Pancreas (tissue), 10 donors: ENCODE measurements at places on chromosomes 6 and 20. TPM values are rescaled to one million over a fixed set of nuclear protein-coding genes. Genes with fewer than 3 reads are reported as not detected.
A peak's percentile ranks its signal among the peaks of the same experiment; 100 is the strongest.

GRCh38 chr6:166703149-166703710, 76.2 kb upstream of the RPS6KA2 start:
- no peak for DNase-seq

DNA sequence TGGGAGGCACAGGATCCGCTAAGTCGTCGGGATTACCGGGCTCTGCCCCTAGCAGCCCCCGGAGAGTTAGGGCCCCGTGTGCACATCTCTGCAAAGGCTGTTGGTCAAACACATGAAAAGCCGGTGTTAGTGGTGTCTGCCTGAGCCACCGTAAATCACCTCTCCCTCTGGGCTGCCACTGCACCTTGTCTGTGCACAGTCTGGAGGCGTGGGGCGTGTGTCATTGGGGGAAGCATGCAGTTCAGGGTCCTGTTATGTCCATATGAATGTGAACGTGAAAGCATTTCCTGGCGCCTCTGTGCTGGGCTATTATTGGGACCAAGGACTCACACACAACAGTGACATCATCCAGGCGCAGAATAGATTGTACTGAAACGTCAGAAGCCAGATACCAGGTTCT, 305.6 kb downstream of the NRN1 start:
- DNase-seq: no peak

GRCh38 chr6:137647762-137648447, 153.7 kb upstream of the OLIG3 start:
- DNase-seq: no peak

RIPOR2 gene
- polyA plus RNA-seq: 0.89 TPM

- DNase-seq: peak; percentile 92
Observed at GRCh38 chr6:33727932-33728331, 16.4 kb upstream of the UQCC2 start.

- no peak for DNase-seq
Observed at GRCh38 chr6:154112181-154112809, 73.3 kb downstream of the OPRM1 start.

AGPAT4 gene
- 2.3 TPM for polyA plus RNA-seq

- no peak for DNase-seq
Observed at GRCh38 chr20:39880890-39881289, 808.1 kb downstream of the MAFB start.

UBE2C gene
- polyA plus RNA-seq: 0.61 TPM

DNA sequence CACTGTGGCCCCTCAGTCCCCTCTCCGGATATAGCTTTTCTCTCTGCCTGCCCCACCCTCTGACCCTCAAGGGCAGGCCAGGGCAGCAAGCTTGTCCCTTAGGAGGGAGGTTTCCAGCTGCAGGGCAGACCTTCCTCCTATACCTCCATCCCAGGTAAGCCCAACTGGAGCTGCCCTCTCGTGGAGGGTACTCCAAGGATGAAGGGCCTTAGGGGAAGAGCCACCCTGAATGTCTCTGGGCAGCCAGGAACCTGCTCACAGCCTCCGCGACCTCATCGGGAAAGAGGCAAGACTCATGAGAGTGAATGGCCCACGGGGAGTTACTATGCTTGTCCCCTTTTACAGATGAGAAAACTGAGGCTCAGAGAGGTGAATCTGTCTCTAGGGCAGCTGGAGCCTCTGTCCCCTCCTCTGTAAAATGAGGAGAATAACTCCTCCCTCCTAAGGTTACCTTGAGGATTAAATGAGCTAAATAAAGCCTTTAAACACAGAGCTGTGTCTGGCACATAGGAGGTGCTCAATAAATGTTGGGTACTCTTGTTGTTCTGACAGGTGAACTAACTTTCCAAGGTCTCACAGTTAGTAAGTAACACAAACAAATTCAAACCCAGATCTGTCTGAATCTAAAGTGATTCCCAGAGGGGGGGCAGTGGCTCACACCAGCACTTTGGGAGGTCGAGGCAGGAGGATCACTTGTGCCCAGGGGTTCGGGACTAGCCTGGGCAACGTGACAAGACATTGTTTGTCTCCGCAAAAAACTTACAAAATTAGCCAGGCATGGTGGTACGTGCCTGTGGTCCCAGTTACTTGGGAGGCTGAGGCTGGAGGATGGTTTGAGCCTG, 12.1 kb downstream of the SRXN1 start:
- no peak for DNase-seq

GRCh38 chr6:74096329-74096728, 400.3 kb downstream of the CD109 start:
- DNase-seq: no peak

DNA sequence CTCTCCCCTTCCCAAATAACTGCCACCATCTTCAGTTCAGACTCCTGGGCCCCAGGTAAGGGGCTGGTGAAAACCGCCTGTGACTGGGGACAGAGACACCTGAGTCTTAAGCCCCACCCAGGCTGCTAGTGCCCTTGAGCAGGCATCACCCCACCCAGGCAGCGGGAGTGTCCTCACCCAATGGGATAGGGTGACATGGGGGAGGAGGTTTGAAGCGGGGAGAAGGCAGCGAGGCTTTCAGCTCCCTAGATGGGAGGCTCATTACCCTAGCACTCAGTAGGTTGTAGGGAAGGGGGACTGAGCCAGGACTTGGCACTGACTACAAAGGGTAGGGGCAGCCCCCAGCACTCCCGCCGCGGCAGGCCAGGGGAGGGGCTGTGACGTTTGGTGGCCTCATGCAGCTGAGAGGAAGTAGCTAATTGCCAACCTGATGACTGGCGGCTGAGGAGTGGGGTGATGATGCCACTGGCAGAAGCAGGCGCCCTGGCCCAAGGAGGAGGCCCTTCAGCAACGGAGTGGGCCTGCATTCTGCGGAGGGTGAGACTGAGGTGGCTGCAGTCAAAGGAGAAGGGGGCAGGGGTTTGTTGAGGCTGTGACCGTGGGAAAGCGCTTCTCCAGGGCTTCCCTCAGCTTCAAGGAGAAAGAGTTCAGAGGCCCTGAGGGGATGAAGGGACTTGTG, 126.9 kb downstream of the MRPL14 start:
- no peak for DNase-seq

GRCh38 chr6:160987265-160987664, 4.3 kb upstream of the MAP3K4 start:
- no peak for DNase-seq

DNA sequence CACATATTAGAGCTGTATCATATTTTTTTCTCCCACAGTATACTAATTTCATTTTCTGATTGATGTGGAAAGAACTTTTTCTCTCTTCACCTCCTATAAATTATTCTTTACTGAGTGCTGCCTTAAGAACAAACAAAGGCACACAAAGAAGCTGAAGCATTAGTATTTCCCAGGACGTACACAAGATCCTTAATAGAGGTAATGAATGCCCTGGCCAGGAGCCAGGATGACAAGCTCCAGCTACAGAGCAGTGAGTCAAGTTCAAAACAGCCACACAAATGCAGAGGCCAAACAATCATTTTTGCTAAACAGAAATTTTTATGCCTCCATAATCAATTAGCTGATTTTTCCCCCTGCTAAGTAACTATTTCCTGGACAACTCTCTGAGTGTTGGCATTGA, 639.6 kb downstream of the EPHA7 start:
- no peak for DNase-seq

MLIP gene
- 5.8 TPM for polyA plus RNA-seq

DNA sequence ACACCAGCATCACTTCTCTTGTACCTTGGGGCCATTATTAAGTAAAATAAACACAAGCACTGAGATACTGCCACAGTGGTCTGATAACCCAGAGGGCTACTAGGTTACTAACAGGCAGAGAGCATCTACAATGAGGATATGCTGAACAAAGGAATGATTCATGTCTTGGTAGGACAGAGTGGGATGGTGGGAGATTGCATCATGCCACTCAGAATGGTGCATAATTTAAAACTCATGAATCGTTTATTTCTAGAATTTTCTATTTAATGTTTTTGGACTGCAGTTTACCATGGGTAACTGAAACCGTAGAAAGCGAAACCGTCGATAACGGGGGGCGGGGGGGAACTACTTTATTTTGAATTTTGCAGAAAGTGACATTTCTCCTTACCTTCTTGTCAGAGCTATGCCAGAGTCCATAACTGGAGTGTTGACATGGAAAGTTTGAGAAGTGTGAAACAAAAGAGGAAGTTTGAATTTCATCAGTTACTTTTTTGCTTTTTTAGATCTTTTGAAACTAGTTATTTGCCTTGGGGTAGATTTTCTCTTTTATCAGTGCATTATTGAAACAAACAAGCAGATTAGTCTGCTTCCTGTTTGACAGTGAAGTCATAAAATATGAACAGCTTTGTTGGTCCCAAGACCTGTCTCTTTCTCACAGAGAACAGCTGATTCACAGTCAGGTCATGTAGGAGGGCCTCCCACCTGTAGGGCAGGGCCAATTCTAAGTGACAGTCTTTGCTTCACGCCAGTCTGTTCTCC, 124.9 kb downstream of the KLHL32 start:
- DNase-seq: no peak

DNA sequence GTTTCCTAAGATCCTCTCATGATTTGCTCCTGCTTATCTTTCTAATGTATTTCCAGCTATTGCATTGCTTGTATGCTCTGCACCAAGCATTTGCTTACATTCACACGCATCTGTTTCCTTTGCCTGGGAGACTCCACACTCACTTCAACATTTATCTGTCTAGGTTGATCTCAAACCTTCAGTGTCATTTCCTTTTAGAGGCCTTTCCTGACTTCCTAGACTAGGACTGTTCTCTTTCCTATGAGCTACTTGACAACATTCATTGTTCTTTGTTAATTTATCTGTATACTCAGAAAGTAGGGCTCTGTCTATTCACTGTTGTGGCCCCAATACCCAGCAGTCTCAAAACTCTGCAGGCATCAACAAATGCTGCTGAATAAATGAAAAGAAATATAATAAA, 84.4 kb downstream of the WASF1 start:
- no peak for DNase-seq

GRCh38 chr6:112416866-112417265, 69.7 kb downstream of the RFPL4B start:
- DNase-seq: no peak

ISM1 gene
- 0.52 TPM for polyA plus RNA-seq

SAPCD1 gene
- 4.8 TPM for polyA plus RNA-seq

DNA sequence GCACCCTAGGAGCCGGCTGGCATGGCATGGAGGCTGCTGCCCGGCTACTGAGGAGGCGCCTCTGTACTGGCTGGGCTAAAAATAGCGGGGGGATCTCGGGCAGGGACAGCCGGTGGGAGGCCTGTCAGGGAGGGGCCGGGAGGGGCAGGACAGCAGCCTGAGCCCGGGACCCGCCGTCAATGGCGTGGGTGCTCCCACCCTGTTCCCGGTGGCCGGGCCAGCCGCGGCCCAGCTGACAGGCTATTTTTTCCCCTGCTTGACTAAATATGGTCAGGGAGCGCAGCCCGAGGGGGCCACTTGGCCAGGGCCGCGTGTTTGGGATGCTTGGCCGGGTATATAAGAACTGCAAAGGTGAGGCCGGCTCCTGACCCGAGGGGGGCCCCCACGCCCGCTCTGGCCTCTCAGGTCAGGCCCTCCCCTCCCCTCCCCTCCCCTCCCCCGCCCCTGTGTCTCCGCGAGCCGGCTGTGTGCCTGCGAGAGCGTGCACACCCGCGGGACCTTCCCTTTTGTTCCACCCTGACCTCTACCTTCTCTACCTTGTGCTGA, 74.4 kb upstream of the GATA5 start:
- no peak for DNase-seq

DNA sequence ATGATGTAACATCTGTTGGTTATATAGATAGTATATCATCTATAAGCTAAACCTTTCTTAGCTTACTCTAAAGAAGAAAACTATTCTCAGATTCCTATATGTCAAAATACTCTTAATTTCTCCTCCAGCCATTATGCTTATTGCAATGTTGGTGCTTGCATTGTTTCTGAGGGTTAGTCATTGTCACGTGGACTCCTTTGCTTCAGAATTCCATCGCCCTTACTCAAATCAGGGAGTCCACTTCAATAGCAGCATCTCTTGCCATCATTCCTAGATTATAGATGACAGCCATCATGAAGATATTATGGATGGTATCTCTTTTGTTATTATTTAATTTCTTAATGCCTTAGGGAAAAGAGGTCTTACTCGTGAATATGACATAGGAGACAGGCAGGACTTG, 776.1 kb downstream of the TENT5A start:
- no peak for DNase-seq

PRDM13 gene
- not detected for polyA plus RNA-seq

GRCh38 chr6:108510461-108511319, 50.0 kb upstream of the FOXO3 start:
- no peak for DNase-seq

- DNase-seq: no peak
Observed at GRCh38 chr6:155962276-155962675, 506.6 kb upstream of the NOX3 start.

DNA sequence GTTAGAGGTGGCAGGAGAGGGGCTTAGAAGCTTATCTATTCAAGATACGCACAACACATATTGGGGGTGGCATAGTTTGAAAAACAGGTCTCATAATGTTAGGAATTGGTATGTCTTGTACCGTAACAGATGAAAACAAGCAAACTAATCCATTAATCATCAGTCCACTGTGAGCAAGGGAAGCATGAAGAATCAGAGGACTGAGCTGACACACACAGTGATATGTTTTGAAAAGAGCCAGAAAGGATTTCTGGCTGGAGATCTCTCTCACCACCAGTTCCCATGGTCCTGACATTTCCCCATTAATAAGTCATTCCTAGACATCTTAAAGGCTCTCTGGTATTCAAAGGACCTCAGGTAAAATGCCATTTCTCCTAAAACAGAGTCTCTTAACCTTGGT, 158.8 kb upstream of the PHACTR1 start:
- DNase-seq: no peak

DNA sequence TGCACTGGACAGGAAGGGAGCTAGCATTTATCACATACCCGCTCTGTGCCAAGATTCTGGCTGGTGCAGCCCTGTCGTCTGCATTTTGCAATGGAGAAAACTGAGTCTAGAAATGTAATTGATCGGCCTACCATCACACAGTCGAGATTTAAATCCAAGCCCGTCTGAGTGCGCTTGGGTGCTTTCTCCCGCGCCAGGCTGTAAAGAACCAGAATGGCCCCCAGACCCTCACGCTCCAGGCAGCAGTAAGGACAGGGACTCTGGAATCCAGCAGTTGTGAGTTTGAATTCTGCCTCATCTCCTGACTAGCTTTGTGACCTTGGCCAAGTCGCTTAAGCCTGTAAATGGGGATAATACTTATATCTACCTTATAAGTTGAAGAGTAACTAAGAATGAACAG, 10.8 kb downstream of the DYNLRB1 start:
- peak; percentile 5 for DNase-seq

DNA sequence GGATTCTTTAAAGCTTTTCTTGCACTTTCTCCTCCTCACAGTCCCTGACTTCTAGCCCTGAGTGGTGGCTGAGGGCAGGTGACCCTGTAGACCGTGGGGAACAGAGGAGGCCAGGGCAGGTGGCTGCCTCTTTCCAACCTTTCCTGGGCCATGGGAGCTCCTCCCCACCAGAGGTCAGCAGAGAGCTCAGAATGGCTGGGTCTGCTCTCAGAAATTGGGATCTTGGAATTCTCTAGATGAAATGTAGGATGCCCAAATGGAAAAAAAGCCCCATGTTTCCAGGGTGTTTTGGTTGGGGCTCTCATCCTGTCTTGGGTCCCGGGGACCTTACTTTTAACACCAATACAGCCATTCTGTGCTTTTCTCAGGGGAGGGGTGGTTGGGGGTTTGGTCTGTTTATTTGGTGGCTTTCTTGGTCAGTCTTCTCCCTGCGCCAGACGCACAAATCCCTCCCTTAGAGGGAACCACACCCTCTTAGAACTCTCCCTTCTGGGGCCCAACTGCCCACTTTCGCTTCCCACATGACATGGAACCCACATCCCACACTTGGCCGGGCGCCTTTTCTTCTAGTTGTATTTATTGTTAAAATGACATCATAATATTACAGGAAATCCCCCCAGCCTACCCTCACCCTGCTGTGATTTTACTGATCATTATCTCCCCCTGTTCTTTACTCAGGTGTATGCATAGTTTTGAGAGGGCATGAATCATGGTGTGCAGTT, 17.9 kb downstream of the GNAS start:
- DNase-seq: peak; percentile 87
